ENCODE measurements at places on chromosomes 11 and 22.

GRCh38 chr11:101860696-101861427, 53.9 kb upstream of the CEP126 start:
- DNase-seq = peak; percentile 64
- H3K36me3 ChIP-seq = no peaks in the 10 kb centered on the region
- no peak overlapping the region for H3K27ac ChIP-seq
- H3K4me1 ChIP-seq = no peaks in the 10 kb centered on the region
- H3K4me3 ChIP-seq = no peak overlapping the region
- H3K27me3 ChIP-seq = no peaks in the 10 kb centered on the region

DNA sequence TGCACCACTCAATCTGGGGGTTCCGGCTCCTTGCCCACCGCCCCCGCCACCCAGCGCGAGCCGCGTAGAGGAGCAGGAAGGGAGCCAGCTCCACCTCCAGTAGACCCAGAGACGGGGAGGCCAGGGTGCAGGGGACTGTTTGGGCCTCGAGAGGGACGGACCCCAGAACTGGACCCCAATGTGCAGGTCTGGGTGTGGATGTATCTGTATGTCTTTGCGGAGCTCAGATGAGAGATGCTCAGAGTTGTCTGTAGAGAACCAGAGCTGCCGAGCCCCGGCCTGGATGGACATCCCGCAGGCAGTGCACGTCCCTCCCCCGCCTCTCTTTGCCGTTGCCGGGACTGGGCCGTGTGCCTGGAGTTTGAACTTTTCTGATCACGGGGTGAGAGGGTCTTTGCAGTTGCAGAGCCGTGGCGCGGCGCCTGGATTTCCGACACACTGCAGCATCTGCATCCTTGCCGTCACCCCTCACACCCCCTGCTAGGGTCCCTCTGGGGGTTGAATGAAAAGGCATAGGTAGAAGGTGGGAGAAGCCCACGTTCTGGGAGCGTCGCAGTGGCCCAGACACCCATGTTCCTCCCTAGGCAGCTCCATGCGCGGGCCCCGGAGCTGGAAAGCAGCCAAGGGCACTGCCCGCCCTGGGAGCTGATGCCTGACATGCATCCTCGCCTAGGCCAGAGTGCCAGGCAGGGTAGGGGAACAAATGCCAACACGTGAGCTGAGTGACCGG, 105.2 kb downstream of the KCNQ1 start:
- H3K36me3 ChIP-seq = no peaks in the 10 kb centered on the region
- no peak overlapping the region for H3K4me3 ChIP-seq
- H3K27me3 ChIP-seq = peaks cover 51% of the 10 kb centered on the region
- no peak for DNase-seq
- no peak overlapping the region for H3K27ac ChIP-seq

GRCh38 chr11:29022676-29023075, 914.5 kb downstream of the METTL15 start:
- no peaks in the 10 kb centered on the region for H3K36me3 ChIP-seq
- no peaks in the 10 kb centered on the region for H3K4me1 ChIP-seq
- H3K27ac ChIP-seq = no peak overlapping the region

DNA sequence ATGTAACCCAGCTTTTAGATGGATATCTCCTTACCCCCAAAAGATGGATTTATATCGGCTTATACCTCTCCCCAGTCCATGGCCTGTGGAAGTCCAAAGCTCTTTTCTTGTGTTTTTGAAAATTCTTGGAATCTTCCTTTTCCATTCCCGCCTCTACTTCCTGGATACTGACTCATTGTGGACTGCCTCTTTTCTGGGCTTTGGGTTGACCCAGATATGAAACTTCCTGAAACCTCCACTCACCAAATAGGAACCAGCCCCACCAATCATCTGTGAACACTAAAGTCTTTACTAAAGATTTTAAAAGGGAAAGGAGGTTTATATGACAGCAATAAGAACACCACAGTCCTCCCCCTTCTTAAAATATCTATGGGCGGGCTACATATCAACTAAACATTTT, 163.4 kb upstream of the SYN3 start:
- H3K27me3 ChIP-seq = no peaks in the 10 kb centered on the region
- no peak for DNase-seq
- peak overlapping the region; percentile 77 for H3K4me3 ChIP-seq
- H3K4me1 ChIP-seq = no peaks in the 10 kb centered on the region

- H3K4me3 ChIP-seq = no peak overlapping the region
- no peak overlapping the region for H3K27ac ChIP-seq
- peaks cover 58% of the 10 kb centered on the region for H3K27me3 ChIP-seq
Measured at GRCh38 chr11:68966894-68967780, 13.6 kb downstream of the MRGPRD start.

DNA sequence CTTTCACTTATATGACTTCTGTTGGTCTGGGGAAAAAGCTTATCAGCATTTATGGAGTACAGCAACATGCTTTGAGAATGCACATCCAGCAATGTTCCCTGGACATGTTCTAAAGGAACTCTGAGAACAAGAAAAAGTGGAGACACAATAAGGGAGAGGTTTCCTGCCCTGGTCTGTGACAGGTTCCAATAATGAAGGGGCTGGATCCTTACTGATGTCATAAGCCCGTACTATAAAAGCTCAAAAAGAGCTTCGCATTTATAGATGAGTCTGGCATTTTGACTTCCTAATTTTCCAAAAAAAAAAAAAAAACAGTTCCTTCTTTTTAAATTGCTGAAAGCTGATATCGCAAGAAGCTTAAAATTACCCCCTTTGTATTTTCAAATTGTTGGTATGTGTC, 129.1 kb downstream of the MPPED2 start:
- H3K27ac ChIP-seq = no peak overlapping the region
- H3K27me3 ChIP-seq = no peaks in the 10 kb centered on the region
- no peaks in the 10 kb centered on the region for H3K4me1 ChIP-seq
- no peak overlapping the region for H3K4me3 ChIP-seq
- no peak for DNase-seq

DNA sequence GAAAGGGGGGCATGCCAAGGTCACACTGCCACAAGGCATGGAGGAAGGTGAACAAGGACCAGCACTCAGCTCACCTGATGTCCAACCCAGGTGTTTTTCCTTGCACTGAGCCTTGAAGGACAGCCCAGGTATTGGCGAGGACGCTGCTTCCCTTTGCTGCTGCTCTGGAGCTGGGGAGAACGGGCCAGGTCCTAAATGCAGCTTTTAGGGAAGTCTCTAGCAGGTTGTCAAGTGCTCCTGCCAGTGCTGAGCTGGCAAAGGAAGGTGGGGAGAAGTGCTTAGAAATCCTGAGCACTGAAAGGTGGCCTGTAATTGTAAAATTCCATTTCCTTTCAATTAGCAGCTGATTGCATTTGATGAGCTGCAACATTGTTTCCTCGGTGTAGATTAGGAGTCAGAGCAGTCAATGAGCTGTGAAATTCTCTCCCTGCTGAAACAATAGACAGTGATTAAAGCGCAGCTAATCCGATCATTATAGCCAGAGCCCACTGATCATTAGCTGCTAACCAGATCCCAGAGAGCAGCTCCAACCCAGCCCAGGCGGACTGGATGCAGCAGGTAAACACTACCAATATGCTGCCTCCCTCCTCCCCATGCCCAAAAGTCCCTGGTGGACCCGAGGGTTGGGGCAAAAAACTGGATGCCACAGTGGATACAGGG, 507.6 kb downstream of the INSC start:
- peaks cover 33% of the 10 kb centered on the region for H3K27me3 ChIP-seq
- no peak for DNase-seq
- no peak overlapping the region for H3K4me3 ChIP-seq

DNA sequence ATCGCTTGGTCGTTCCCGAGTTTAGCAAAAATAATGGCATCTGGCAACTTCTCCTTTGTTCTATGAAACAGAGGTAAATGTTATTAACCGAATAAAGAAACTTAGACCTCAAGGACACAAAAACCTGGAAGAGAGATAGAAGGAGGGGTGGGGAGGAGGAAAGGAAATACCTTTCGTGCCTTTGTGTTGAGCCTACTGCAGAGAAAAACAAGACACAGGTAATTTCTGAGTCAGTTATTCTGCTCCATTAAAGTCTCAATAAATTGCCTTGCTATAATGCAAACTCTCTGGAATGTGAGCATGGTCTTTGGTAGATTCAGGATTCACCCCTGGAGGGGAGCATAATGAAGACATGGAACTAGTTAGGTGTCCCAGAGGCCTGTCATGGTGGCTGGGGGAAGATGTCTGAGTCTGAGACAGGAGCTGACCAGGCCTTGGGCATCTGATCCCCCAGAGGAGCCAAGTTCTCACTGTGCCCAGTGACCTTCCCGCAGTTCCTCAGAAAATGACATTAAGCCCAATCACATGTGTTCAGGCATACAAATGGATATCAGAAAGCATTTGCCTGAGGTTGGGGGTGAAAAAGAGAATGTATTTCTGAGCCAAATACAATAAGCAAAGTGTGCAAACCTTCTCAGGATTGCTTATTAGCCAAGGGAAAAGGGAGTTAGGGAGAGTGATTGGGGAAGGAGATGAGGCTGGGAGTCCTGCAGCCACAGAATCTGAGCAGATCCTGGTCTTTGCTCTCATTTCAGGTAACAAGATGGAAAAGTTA, 72.6 kb upstream of the CADM1 start:
- no peak overlapping the region for H3K4me3 ChIP-seq
- no peak for DNase-seq
- H3K27me3 ChIP-seq = peaks cover 3% of the 10 kb centered on the region
- H3K36me3 ChIP-seq = no peaks in the 10 kb centered on the region
- H3K4me1 ChIP-seq = peaks cover 3% of the 10 kb centered on the region

GRCh38 chr22:20378110-20378509, 15.8 kb upstream of the ZNF74 start:
- peaks cover 22% of the 10 kb centered on the region for H3K27me3 ChIP-seq
- no peak for DNase-seq
- no peak overlapping the region for H3K27ac ChIP-seq

DNA sequence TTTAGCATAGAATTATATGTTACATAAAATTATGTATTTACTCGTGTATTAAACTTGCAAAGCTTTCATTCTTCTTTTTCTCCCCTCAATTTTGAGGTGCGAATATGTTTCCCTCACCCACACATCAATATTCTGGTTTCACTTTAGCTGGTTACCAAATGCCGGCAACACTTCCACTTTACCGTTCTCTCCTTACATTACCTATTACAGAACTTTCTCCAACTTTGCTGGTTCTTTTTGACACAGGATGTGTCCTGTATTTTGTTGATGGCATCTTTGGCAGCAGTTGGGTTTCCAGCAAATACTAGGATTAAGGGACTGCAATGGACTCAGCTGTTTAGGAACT, 84.9 kb downstream of the PRR5L start:
- H3K36me3 ChIP-seq = peaks cover 12% of the 10 kb centered on the region
- peaks cover 8% of the 10 kb centered on the region for H3K4me1 ChIP-seq
- no peak for DNase-seq
- no peak overlapping the region for H3K27ac ChIP-seq
- no peaks in the 10 kb centered on the region for H3K27me3 ChIP-seq

DNA sequence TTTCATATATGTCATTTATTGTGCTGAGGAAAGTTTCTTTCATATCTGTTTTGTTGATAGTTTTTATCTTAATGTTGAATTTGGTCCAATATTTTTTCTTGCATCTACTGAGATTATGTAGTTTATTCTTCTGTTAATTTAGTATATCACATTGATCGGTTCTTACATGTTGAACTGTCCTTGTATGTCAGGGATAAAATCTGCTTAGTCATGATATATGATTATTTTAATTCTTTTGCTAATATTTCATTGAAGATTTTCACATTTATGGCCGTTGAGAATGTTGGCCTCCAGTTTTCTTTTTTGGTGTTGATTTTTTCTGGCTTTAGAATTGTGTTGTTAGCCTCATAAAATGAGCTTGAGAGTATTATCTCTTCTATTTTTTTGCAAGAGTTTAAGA, 31.2 kb upstream of the CHORDC1 start:
- no peaks in the 10 kb centered on the region for H3K4me1 ChIP-seq
- H3K27me3 ChIP-seq = no peaks in the 10 kb centered on the region
- no peak overlapping the region for H3K4me3 ChIP-seq
- no peak overlapping the region for H3K27ac ChIP-seq
- H3K36me3 ChIP-seq = no peaks in the 10 kb centered on the region

- no peaks in the 10 kb centered on the region for H3K36me3 ChIP-seq
- H3K4me1 ChIP-seq = no peaks in the 10 kb centered on the region
- DNase-seq = no peak
- H3K27ac ChIP-seq = no peak overlapping the region
Measured at GRCh38 chr11:101049813-101050212, 79.8 kb downstream of the PGR start.

- H3K4me3 ChIP-seq = no peak overlapping the region
- H3K27ac ChIP-seq = no peak overlapping the region
- H3K36me3 ChIP-seq = no peaks in the 10 kb centered on the region
- peaks cover 36% of the 10 kb centered on the region for H3K27me3 ChIP-seq
- H3K4me1 ChIP-seq = no peaks in the 10 kb centered on the region
Measured at GRCh38 chr11:120141768-120142423, 4.0 kb upstream of the TRIM29 start.

DNA sequence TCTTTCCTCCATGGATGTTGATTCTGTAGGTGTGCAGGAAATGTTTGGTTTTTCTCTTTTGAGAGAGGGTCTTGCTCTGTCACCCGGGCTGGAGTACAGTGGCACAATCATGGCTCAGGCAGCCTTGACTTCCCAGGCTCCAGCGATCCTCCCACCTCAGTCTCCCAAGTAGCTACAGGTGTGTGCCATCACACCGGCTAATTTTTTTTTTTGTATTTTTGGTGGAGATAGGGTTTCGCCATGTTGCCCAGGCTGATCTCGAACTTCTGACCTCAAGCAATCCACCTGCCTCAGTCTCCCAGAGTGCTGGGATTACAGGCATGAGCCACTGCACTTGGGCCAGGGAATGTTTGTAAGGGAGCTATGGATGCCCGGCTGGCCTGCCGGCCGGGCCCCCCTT, 4.5 kb downstream of the PRR5 start:
- no peak overlapping the region for H3K4me3 ChIP-seq
- H3K4me1 ChIP-seq = peaks cover 56% of the 10 kb centered on the region
- H3K27me3 ChIP-seq = no peaks in the 10 kb centered on the region
- H3K27ac ChIP-seq = no peak overlapping the region

- H3K4me1 ChIP-seq = no peaks in the 10 kb centered on the region
- H3K27ac ChIP-seq = no peak overlapping the region
- no peaks in the 10 kb centered on the region for H3K27me3 ChIP-seq
- H3K36me3 ChIP-seq = no peaks in the 10 kb centered on the region
- no peak for DNase-seq
Measured at GRCh38 chr11:95455228-95455970, 224.4 kb upstream of the SESN3 start.

GRCh38 chr11:120834686-120835210, 189.2 kb upstream of the TBCEL start:
- peaks cover 7% of the 10 kb centered on the region for H3K4me1 ChIP-seq
- H3K27me3 ChIP-seq = peaks cover 16% of the 10 kb centered on the region
- no peak for DNase-seq
- no peak overlapping the region for H3K4me3 ChIP-seq
- no peaks in the 10 kb centered on the region for H3K36me3 ChIP-seq

- no peaks in the 10 kb centered on the region for H3K36me3 ChIP-seq
- DNase-seq = no peak
- no peak overlapping the region for H3K4me3 ChIP-seq
- no peaks in the 10 kb centered on the region for H3K4me1 ChIP-seq
Measured at GRCh38 chr22:36831206-36831605, 14.4 kb upstream of the PVALB start.
